ENCODE measurements at places on chromosomes 7 and 10. TPM values are rescaled to one million over a fixed set of nuclear protein-coding genes. Genes with fewer than 3 reads are reported as not detected.

DNA sequence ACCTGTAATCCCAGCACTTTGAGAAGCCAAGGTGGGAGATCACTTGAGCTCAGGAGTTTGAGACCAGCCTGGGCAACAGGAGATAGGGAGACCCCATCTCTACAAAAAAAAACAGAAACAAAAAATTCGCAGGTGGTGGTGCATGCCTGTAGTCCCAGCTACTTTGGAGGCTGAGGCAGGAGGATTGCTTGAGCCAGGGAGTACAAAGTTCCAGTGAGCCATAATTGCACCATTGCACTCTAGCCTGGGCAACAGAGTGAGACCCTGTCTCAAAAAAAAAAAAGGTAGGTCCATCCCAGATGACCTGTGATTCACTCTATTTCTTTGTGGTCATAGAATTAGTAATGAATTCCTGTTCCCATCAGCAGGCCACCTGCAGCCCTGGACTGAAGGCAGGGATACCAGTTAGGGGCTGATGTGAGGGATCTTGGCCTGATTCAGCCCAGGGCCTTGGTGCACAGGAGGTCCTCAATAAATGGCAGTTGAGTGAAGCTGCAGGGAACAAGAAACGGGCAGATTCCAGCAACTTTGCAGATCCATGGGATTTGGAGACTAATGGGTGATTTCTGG is at the start of gene MYH16:
TSS of gene MYH16 (plus strand) at position 364 of the 570 bp plus-strand sequence.
- peaks cover 44% of the 10 kb centered on the region for H3K4me1 ChIP-seq
- peak within 1 kb of the TSS; percentile 98 for H3K27ac ChIP-seq
- H3K4me3 ChIP-seq, result no peak within 1 kb of the TSS

DNA sequence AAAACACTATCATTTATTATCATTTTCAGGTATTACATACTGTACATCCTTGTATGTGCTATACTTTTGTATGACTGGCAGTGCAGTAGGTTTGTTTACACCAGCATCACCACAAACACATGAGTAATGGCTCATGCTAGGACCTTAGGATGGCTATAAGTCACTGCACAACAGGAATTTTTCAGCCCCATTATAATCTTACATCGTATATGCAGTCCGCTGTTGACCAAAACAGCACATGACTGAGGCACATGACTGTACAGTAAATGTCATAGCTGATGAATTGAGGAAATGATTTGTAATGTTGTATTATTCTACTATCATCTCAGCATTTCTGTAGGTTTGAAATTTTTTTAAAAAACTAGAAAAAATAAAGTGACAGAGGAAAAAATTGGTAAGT is 38.6 kb downstream of the BPGM start:
- no peaks in the 10 kb centered on the region for H3K4me1 ChIP-seq
- H3K36me3 ChIP-seq, result no peaks in the 10 kb centered on the region
- H3K27ac ChIP-seq, result no peak overlapping the region
- peak; percentile 58 for DNase-seq

DNA sequence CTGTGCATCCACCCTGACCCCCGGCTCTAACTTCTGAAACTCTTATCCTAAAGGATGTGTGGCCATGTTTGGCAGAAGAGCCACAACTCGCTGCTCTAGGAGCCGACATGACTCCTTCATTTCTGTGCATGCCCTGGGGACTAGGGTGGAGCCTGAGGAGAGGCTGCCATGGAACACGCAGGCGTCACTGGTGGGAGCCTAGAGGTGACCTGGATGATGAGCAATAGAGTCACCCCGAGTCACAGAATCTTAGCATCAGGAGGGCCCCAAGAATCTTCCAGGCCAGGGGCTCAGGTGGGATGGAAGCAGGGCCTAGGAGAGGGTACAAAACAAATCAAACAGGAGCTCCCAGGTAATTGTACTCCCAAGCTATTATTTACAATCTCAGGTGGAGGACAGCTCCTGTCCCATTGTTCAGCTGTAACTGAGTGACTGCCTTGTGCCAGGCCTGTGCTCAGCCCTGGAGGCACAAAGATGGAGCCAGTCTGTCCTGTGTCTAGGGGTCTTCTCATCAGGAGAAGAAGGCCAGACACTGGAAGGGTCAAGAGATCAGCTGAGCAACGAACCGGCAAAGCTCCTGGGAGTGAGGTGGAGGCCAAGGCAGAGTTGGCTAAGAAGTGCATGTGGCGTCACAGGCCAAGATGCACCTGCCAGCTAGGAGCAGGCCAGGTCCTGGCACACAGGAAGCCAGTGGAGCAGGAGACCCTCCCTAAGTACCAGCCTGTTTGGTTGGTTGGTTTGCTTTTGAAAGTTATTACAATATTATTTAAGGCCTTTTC is 5.8 kb upstream of the ZNF22 start:
- no peaks in the 10 kb centered on the region for H3K36me3 ChIP-seq
- no peak overlapping the region for H3K4me3 ChIP-seq
- H3K4me1 ChIP-seq, result no peaks in the 10 kb centered on the region
- DNase-seq, result no peak

GRCh38 chr7:1493571-1493970 is 10.6 kb downstream of the INTS1 start:
- H3K36me3 ChIP-seq, result peaks cover 4% of the 10 kb centered on the region
- no peaks in the 10 kb centered on the region for H3K27me3 ChIP-seq
- no peak overlapping the region for H3K27ac ChIP-seq

- DNase-seq, result peak; percentile 67
- H3K27ac ChIP-seq, result peak overlapping the region; percentile 38
- no peaks in the 10 kb centered on the region for H3K27me3 ChIP-seq
These were observed 93.2 kb downstream of the SKIDA1 start for GRCh38 chr10:21432266-21432665.

GRCh38 chr10:25174461-25175230 is at the start of gene GPR158:
TSS of gene GPR158 (plus strand) at chr10:25175001. CDS start at chr10:25175421, 420 bp downstream.
- no peaks in the 10 kb centered on the region for H3K4me1 ChIP-seq
- H3K36me3 ChIP-seq, result no peaks in the 10 kb centered on the region
- H3K4me3 ChIP-seq, result peak within 1 kb of the TSS; percentile 35
- H3K27me3 ChIP-seq, result peaks cover 43% of the 10 kb centered on the region

GRCh38 chr7:135558881-135559280 is 1.2 kb downstream of the NUP205 start:
- no peak for DNase-seq
- peaks cover 6% of the 10 kb centered on the region for H3K4me1 ChIP-seq
- no peaks in the 10 kb centered on the region for H3K36me3 ChIP-seq

Gene SAP25
- total RNA-seq, result 0.52 TPM

- H3K27ac ChIP-seq, result no peak overlapping the region
- no peaks in the 10 kb centered on the region for H3K36me3 ChIP-seq
- DNase-seq, result no peak
- no peaks in the 10 kb centered on the region for H3K27me3 ChIP-seq
- peaks cover 16% of the 10 kb centered on the region for H3K4me1 ChIP-seq
These were observed 5.4 kb upstream of the ZMYND11 start for GRCh38 chr10:129810-130209.

Gene LSM8
- 55.1 TPM for total RNA-seq

- H3K36me3 ChIP-seq, result no peaks in the 10 kb centered on the region
- no peak overlapping the region for H3K4me3 ChIP-seq
- peaks cover 80% of the 10 kb centered on the region for H3K27me3 ChIP-seq
- no peak for DNase-seq
- H3K4me1 ChIP-seq, result no peaks in the 10 kb centered on the region
These were observed 161.9 kb upstream of the AGK start for GRCh38 chr7:141389140-141389796.

DNA sequence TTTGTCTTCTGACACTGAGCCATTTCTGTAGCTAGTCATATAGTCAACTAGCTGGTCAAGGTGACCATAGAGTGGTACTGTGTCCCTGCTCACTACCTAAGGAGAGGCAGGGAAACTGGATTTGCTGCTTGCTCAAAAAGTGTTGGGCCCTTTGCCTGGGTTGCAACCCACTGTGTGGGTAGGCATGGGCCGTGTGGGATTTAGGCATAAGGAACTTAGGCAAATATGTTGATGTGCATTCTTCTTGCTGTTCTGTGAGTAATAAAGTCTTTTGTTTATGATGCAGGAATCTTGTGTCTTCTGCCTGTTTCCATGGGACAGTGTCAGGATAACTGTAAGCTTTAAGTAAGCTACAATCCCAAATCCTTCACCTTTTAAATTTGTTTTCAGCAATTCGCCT is 23.1 kb upstream of the TCTN3 start:
- H3K4me3 ChIP-seq, result no peak overlapping the region
- H3K4me1 ChIP-seq, result peaks cover 7% of the 10 kb centered on the region
- no peak overlapping the region for H3K27ac ChIP-seq
- no peak for DNase-seq
- H3K36me3 ChIP-seq, result no peaks in the 10 kb centered on the region
- H3K27me3 ChIP-seq, result no peaks in the 10 kb centered on the region

GRCh38 chr7:135753616-135754413 is 5.2 kb upstream of the FAM180A start:
- no peak overlapping the region for H3K4me3 ChIP-seq
- no peaks in the 10 kb centered on the region for H3K4me1 ChIP-seq
- no peaks in the 10 kb centered on the region for H3K36me3 ChIP-seq
- DNase-seq, result no peak
- no peaks in the 10 kb centered on the region for H3K27me3 ChIP-seq

- peaks cover 27% of the 10 kb centered on the region for H3K4me1 ChIP-seq
- no peak overlapping the region for H3K4me3 ChIP-seq
- H3K27ac ChIP-seq, result peak overlapping the region; percentile 70
- no peaks in the 10 kb centered on the region for H3K27me3 ChIP-seq
- no peak for DNase-seq
These were observed 59.1 kb upstream of the SMNDC1 start for GRCh38 chr10:110363572-110364411.

Gene SUN3
- total RNA-seq, result not detected

Gene GIMAP1
- total RNA-seq, result not detected

GRCh38 chr10:118298787-118299186 is 43.3 kb downstream of the FAM204A start:
- peaks cover 13% of the 10 kb centered on the region for H3K4me1 ChIP-seq
- H3K27me3 ChIP-seq, result no peaks in the 10 kb centered on the region
- no peak overlapping the region for H3K27ac ChIP-seq
- H3K4me3 ChIP-seq, result no peak overlapping the region
- no peak for DNase-seq
- H3K36me3 ChIP-seq, result no peaks in the 10 kb centered on the region

All from PC-3 (cell line).